ENCODE measurements at places on chromosomes 12 and 14.
A peak's percentile ranks its signal among the peaks of the same experiment; 100 is the strongest.

- no peak for DNase-seq
Measured at GRCh38 chr14:87896393-87897380, 96.3 kb downstream of the GALC start.

GRCh38 chr14:103526247-103526913 is 2.6 kb upstream of the TRMT61A start:
- DNase-seq, result no peak

GRCh38 chr12:125983094-125983783 is 918.0 kb downstream of the AACS start:
- no peak for DNase-seq

DNA sequence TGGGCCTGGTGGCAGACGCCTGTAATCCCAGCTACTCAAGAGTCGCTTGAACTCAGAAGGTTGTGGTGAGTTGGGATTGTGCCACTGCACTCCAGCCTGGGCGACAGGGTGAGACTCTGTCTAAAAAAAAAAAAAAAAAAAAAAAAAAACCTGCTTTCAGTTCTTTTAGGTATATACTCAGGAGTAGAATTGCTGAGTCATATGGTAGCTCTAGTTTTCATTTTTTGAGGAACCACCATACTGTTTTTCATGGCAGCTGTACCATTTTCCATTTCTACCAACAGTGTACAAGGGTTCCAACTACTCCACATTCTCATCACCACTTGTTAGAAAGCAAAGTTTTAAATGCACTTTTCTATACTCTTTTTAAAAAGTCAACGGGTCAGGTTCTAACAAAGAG is 119.8 kb downstream of the DPF3 start:
- no peak for DNase-seq

DNA sequence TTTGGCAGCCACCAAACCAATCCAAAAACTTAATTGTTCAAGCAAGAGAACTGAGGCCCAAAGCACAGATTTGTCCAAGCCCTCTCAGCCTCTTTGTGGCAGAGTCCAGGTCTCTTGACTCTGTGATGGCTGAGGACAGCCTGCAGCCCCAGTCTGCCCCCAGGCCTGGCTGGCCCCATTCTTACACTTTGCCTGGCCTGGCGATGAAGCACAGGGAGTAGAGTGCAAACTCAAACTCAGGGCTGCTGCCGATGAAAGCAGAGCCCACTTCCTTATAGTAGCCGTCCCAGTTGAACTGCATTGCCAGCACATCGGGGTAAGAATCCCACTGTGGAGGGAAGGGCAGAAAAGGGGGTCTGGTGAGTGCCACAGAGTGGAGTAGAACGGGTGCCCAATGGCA is 5.6 kb upstream of the RPAP3 start:
- no peak for DNase-seq

- DNase-seq, result no peak
Measured at GRCh38 chr12:131598717-131599116, 112.2 kb upstream of the SFSWAP start.

DNA sequence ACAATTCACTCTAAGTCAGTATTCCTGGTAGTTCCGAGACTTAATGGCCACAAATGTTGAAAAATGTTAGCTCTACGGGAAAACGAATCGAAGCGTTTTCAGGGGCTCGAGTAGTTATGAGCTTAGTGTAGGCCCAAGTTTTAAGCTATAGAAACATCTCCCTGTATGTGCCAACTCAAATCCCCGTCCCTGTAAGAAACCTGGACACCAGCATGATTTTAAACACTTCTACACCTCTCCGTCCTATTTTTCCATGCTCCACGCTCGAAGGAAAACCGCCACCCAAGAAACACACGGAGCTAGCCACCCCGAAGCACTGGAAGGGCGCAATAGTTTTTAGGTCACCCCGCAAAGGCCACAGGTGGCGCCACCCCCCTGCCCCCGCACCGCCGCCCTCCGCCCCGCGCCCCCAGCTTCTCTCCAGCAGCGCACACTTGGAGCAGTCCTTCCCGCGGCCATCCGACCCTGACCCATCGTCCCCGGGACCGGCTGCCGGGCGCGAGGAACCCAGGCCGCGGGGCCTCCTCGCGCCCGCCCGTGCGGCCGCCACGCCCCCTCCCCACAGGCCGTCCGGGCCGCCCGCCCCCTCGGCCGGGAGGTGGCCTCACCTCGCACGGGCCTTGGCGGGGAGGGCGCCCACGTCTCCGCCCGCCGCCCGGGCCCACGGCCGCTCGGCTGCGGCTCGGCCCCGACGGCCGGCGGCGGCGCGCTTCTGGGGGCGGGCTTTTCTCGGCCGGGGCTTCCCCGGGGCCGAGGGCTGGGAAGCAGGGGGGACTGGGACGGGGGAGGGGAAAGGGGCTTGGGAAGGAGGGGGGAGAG is 522 bp downstream of the R3HDM2 start:
- DNase-seq, result no peak

GRCh38 chr14:81172353-81172752 is 48.4 kb downstream of the GTF2A1 start:
- DNase-seq, result no peak

DNA sequence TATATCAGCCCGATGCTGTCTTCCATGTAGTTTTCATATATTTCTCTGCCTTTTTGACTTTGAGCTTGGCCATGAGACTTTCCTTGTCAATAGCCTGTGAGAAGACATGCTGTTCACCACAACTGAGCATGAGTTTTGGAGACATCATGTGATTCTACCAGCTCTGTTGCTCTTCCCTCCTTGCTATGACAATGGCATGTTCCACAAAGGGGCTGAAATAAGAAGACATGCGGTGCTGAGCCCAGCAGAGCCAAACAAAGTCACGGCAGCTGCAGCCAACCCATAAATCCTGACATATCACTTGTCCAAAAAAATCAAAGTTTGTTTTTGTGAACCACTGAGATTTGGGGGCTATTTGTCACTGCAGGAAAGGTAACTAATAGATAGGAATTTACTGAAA is 343.4 kb upstream of the KITLG start:
- DNase-seq, result no peak

- DNase-seq, result no peak
Measured at GRCh38 chr14:51533872-51534553, 117.7 kb upstream of the FRMD6 start.

GRCh38 chr12:75937486-75937885 is 94.1 kb downstream of the PHLDA1 start:
- no peak for DNase-seq

GRCh38 chr14:99164712-99165111 is 107.3 kb downstream of the BCL11B start:
- DNase-seq, result no peak

DNA sequence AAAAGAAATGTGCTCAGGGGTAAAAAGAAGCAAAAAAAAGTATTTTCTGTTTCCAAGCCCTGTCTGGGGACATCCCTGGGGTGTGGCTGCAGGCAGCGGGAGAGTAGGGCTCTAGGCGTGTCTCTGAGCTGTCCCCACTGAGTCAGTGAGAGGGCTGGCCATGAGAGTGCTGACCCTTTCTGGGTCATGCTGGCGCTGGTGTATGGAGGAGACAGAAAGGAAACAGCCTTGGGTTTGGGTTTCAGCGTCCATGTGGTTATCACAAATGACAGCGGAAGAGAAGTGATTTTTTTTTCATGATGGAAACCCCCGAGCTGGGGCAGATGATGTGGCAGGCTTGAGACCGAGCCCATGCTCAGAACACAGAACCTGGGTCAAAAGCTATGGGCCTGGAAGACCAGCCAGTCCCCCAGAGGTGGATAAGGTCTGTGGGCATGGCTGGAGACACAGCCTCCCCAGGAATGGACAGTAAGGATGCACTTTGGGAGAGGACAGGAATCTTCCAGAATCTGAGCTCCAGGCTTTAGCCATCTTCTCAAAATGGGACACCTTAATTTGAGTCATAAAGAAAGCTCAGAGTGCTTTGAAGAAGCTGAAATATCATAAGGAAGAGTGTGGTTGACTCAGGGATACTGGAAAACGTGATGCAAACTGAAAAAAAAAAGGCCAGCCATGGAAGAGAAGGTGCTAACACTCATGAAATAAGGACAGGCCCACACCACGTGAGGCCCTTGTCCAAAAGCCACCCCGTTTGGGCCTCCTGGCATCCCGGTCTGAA is 36.2 kb downstream of the SYNE3 start:
- DNase-seq, result peak; percentile 12

DNA sequence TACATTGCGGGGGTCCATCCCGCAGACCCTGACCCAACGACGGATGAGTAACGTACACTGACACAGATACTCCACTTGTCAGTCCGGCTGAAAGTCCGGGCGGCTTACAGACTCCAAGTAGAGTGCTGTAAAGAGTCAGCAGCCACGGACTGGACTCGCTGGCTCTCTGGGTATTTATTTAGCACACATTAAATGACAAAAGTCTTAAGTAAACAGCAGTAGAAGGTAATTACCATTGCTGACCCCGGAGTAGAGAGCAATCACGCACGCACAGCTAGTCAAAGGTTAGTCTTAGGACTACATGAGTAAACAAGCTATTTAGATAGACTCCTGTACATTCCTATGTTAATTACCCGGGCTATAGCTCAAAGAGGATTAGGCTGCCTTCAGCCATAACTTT is 780.9 kb downstream of the RPS29 start:
- no peak for DNase-seq

DNA sequence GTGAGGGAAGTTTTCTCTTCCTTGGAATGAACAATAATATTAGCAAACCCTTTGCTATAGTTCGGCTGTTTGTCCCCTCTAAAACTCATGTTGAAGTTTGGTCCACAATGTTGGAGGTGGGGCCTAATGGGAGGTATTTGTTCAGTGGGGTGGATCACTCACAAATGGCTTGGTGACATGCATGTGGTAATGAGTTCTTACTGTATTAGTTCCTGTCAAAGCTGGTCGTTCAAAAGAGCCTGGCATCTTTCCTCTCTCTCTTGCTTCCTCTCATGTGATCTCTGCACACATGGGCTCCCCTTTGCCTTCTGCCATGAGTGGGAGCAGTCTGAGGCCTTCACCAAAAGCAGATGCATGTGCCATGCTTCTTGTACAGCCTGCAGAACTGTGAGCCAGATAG is 13.1 kb upstream of the PPP4R4 start:
- DNase-seq, result no peak

GRCh38 chr14:22226381-22226780 is 362.6 kb downstream of the DAD1 start:
- DNase-seq, result no peak

DNA sequence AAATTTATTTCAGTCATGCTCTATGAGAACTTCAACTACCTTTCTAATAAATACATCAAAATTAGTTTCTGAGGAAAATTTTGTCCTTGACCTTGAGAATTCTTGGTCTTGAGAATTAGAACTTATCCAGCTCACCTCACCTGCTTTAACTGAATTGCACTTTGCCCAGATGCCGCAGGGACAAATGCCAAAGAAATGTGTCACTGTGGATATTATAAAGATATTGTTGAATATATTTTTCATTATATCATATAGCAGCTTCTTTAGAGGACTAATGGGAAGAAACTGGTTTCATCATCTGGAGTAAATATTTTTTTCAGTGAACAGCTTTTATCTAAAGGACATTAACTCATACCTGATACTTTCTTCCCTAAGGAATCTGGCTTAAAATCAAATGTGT is 54.1 kb downstream of the LRP6 start:
- DNase-seq, result no peak

DNA sequence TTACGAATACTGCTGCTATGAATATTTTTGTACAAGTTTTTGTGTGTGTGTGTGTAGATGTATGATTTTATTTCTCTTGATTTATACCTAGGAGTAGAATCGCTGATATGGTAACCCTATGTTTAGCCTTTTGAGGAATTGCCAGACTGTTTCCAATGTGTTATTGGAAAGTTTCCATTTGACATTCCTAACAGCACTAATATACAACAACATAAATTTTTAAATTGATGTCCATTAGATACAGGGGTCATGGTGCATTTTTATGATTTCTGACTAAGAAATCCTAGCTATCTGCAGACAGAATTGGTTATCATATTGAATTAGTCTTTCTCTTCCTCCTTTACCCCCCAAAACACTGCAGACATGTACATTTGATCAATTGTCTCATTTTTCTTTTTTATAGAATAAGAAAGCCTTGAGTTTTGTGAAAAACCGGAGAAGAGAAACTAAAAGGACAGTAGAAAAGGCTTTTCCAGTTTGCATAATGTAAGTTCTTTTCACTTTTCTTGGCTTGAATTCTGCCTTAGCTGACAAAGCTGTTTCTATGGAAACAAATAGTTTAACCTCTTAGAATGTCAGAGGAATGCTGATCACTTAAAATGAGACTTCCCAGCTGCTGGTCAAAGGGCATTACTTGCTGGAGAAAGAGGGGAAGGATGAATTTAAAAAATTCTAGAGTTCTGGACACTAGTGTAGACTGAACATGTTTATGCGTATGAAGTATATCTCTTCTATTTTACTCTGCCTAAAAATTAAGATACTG is 28.2 kb downstream of the PALS1 start:
- DNase-seq, result no peak

DNA sequence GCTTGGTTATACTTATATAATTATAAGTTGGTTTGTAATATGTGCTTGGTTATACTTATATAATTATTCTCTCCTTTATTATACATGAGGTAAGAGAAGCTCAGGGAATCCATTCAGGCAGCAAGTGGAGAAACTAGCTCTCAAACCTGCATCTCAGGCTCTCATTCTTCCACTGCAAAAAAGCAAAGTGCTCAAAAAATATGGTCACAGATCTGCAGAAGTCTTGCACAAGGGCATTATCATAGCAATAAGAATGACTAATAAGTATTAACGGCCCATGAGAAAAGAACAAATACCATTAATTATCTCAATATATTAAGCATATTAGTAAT is 476 bp upstream of the TRAFD1 start:
- DNase-seq, result no peak

GRCh38 chr14:53113989-53114388 is 39.1 kb downstream of the DDHD1 start:
- DNase-seq, result no peak

All from stimulated activated CD4-positive, alpha-beta T cell treated with anti-CD3 and anti-CD28 coated beads, Interleukin-12 subunit alpha, Interleukin-12 subunit beta, amount 100 ng/mL, for 4 hours (primary cell).